ENCODE measurements at places on chromosomes 7 and 10. TPM values are rescaled to one million over a fixed set of nuclear protein-coding genes. Genes with fewer than 3 reads are reported as not detected.

Gene PYROXD2
- 15.0 TPM for total RNA-seq

Gene TMEM184A
- total RNA-seq, result 9.7 TPM

Gene FAM24A
- not detected for total RNA-seq

Gene NME8
- not detected for total RNA-seq

Gene SPDYE5
- not detected for total RNA-seq

Gene EPO
- not detected for total RNA-seq

Gene RAB11FIP2
- total RNA-seq, result 56.5 TPM

Gene CHRM2
- total RNA-seq, result 19.8 TPM

Gene MKX
- total RNA-seq, result 6.2 TPM

Gene TFEC
- 8.2 TPM for total RNA-seq

Gene PRTFDC1
- 29.2 TPM for total RNA-seq

Gene HABP2
- total RNA-seq, result not detected

Gene ALOX5
- total RNA-seq, result 25.7 TPM

Gene INMT
- 24.8 TPM for total RNA-seq

Gene SPDYE9
- not detected for total RNA-seq

Gene RSPH10B
- not detected for total RNA-seq

Gene CFAP69
- total RNA-seq, result 19.1 TPM

Gene UNC5B
- 12.8 TPM for total RNA-seq

Gene SGPL1
- 61.3 TPM for total RNA-seq

Gene C10orf53
- total RNA-seq, result not detected

Gene ANKRD1
- total RNA-seq, result 6.8 TPM

Gene GNAT3
- total RNA-seq, result not detected

Gene TMEM178B
- 2.0 TPM for total RNA-seq

Gene HECW1
- 0.16 TPM for total RNA-seq

Gene SSC4D
- total RNA-seq, result 0.37 TPM

Gene RADIL
- total RNA-seq, result 4.9 TPM

Gene TRIL
- 20.4 TPM for total RNA-seq

Gene SORBS1
- total RNA-seq, result 297 TPM

Gene ZNF425
- total RNA-seq, result 4.9 TPM

Gene WNT8B
- 0.11 TPM for total RNA-seq

Gene LDB3
- 7.1 TPM for total RNA-seq

Gene ADCYAP1R1
- total RNA-seq, result 4.5 TPM

Gene ASZ1
- total RNA-seq, result not detected

Gene PITRM1
- total RNA-seq, result 46.6 TPM

Gene CPA2
- not detected for total RNA-seq

Gene MRC1
- total RNA-seq, result 41.2 TPM

Gene CYP26C1
- not detected for total RNA-seq

Gene WAC
- 158 TPM for total RNA-seq

Gene HYAL4
- not detected for total RNA-seq

Gene CFAP70
- total RNA-seq, result 2.2 TPM

Gene PIK3AP1
- total RNA-seq, result 6.6 TPM

Gene AOC1
- 0.32 TPM for total RNA-seq

Gene PSD
- 38.4 TPM for total RNA-seq

Gene TMEM176A
- total RNA-seq, result 20.8 TPM

Gene ZKSCAN5
- 14.6 TPM for total RNA-seq

Gene CNNM1
- total RNA-seq, result 1.6 TPM

Gene TAF6
- total RNA-seq, result 20.6 TPM

Gene ZSCAN25
- total RNA-seq, result 12.7 TPM

Gene ZNF239
- total RNA-seq, result 8.1 TPM

Gene PLPP4
- total RNA-seq, result 3.6 TPM

Gene SEMA3E
- total RNA-seq, result 24.3 TPM

Gene GPR85
- 15.3 TPM for total RNA-seq

Gene LRIT2
- not detected for total RNA-seq

Gene ZNF117
- total RNA-seq, result 52.5 TPM
